ENCODE measurements at places on chromosomes 1 and 21. TPM values are rescaled to one million over a fixed set of nuclear protein-coding genes. Genes with fewer than 3 reads are reported as not detected.

- no peaks in the 10 kb centered on the region for H3K36me3 ChIP-seq
- H3K27ac ChIP-seq, result no peak overlapping the region
- peaks cover 5% of the 10 kb centered on the region for H3K4me1 ChIP-seq
- no peak overlapping the region for H3K4me3 ChIP-seq
- no peak for DNase-seq
- H3K27me3 ChIP-seq, result no peaks in the 10 kb centered on the region
These were observed 1219.0 kb upstream of the ADGRL4 start for GRCh38 chr1:80225510-80225909.

DNA sequence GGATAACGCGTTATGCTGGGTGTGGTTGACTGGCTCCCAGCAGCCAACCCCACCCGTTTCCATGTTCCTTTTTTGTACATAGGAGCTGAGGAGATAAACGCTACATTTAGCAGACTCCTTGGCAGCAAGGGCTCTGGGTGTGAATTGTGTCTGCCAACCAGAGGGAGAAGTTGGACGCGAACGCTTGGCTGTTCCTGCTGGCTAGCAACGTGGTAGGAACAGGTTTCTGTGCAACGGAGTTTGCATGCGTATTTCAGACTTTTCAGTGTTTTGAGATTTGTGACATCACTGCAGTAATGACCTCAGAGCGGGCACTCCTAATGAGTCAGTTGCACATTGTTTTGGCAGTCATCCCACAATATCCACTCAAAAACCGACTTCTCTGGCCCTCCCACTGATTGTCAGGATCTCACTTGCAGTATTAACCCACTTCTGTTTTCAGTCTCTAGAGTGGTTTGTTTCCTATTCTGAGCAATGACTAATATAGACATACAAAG lies 98.7 kb upstream of the RGS1 start:
- no peak for DNase-seq
- H3K36me3 ChIP-seq, result no peaks in the 10 kb centered on the region
- no peak overlapping the region for H3K4me3 ChIP-seq
- no peaks in the 10 kb centered on the region for H3K4me1 ChIP-seq
- no peak overlapping the region for H3K27ac ChIP-seq

The HES3 gene
- not detected for total RNA-seq

The MGST3 gene
- total RNA-seq, result 126 TPM

The RGS1 gene
- total RNA-seq, result not detected

DNA sequence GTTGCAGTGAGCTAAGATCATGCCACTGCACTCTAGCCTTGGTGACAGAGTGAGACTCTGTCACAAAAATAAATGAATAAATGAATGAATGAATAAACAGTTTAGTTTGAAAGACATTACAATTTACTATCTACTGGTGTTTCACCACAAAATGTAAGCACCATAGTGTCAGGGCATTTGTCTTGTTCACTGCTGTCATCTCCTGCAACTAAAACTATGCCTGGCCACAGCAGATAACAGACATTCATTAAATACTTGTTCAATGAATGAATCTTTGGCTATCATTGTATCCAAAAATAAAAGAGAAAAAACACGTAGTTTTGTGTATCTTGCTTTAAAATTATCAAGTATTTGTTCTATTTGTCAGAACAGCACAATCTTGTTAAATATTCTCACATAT lies 32.5 kb downstream of the SASS6 start:
- H3K4me3 ChIP-seq, result no peak overlapping the region
- no peak overlapping the region for H3K27ac ChIP-seq
- peaks cover 30% of the 10 kb centered on the region for H3K36me3 ChIP-seq
- DNase-seq, result no peak
- H3K27me3 ChIP-seq, result no peaks in the 10 kb centered on the region
- no peaks in the 10 kb centered on the region for H3K4me1 ChIP-seq

The RAVER2 gene
- 18.3 TPM for total RNA-seq

The NKAIN1 gene
- 9.4 TPM for total RNA-seq

The ANKRD65 gene
- 10.9 TPM for total RNA-seq

The SLC9C2 gene
- total RNA-seq, result 0.93 TPM

DNA sequence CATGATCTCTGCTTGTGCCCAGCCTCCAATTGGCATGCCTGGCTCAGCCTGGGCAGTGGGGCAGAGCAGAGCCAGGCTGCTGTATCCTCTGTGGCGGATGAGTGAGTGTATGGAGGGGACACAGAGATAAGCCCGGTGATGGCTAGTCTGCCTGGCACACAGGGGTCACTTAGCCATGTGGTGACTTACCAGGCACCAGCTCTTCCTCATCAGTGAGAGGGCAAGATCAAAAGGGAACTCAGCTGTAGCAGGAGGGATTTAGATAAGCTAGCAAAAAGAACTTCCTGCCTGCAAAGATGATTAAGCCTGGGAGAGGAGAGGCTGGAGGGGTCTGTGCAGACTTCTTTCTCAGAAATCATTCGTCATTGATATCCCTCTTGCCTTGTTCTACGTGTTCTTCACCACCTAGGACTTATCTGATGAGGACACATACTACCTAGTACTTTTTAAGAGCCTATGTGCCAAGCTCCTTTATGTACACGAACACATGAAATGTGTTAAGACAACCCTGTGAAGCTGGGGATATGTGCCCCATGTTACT lies 7.9 kb downstream of the KIF21B start:
- H3K4me1 ChIP-seq, result peaks cover 44% of the 10 kb centered on the region
- no peaks in the 10 kb centered on the region for H3K36me3 ChIP-seq
- H3K4me3 ChIP-seq, result peak overlapping the region; percentile 20
- no peak overlapping the region for H3K27ac ChIP-seq

The MSH4 gene
- 0.29 TPM for total RNA-seq

DNA sequence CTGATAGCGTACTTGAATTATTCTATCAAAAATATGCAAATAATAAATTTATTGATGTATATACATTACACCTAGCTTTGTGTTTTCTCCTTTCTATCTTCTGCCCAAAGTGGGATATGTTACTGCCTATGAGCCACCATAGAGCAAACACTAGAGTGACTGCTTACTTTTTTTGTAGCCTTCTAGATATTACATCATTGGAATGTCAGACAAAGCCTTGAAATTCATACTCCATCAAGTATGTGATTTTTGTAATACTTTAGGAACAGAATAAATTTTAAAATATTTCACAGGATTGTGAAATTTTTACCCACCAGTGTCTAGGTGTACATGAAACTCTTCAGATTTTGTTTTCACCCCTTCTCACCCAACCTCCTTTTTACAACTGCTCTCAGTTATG lies 787.6 kb downstream of the USP25 start:
- H3K27ac ChIP-seq, result peak overlapping the region; percentile 64
- H3K4me3 ChIP-seq, result no peak overlapping the region
- no peak for DNase-seq
- H3K36me3 ChIP-seq, result peaks cover 33% of the 10 kb centered on the region

DNA sequence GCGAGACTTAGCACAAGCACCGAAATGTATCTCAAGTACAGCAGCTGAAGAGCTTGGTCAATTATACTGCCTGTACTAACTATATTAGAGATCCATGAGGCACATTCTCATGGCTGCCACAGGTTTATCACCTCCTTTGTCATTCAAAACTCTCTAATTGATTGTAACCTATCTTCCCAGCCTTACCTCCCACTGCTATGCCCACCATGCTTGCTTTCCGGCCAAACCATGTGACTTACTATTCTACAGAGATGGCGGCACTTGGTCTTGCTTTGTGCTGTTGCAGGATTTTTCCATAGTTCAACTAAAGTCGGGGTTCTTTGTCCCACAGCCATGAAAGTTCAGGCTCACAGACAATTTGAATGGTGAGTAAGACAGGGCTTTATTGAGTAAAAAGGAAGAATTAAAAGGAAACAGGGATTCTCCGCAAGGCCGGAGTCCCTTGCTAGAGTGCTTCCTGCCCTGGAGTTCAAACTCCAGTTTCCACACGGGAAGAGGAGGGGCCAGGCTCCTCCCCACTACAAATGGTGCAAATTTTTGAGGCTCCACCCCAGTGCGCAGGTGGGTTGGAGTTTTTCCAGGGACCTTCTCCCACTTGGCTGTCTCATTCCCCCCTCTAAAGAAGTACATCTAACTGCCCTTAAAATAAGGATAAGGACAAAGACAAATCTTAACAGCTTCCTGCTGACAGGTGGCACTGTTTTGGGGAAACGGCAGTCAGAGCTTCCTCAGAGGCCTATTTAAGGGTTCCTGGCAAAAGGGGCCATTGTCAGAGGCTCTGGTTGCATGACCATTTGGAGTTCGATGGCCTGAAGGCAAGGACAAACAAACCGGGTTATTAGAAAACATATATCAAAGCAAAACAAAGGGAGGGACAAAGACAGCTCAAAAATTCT lies 28.7 kb downstream of the FMO2 start:
- H3K27me3 ChIP-seq, result no peaks in the 10 kb centered on the region
- no peak overlapping the region for H3K27ac ChIP-seq
- no peaks in the 10 kb centered on the region for H3K36me3 ChIP-seq
- no peak overlapping the region for H3K4me3 ChIP-seq
- H3K4me1 ChIP-seq, result peaks cover 4% of the 10 kb centered on the region

The ANKRD35 gene
- total RNA-seq, result 0.58 TPM

DNA sequence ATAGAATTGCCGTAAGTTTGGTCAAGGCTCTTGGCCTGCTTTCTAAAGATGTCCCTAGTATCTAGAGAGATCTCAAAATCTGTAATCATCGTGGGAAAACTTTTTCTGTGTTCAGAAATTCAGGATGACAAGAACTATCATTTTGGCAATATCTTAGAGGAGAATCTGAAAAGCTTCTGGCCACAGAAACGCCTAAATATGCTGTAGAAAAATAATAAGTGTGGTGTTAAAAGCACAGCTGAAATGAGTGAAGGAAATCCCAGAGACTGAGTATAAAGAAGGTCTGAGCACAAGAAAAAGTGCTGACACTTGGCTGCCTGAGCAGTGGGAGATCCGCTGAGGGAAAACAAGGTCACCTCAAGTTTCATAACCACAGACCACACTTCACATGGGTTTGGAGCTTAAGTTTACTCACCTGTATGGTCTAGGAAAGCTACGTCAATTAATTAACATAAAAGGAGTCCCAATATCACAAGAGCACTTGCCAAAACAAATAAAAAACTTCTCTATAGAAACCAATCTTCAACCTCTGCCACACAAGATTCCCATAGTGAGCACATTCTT lies 235.2 kb upstream of the IRF2BP2 start:
- H3K4me1 ChIP-seq, result peaks cover 31% of the 10 kb centered on the region
- H3K4me3 ChIP-seq, result no peak overlapping the region
- no peak for DNase-seq
- H3K36me3 ChIP-seq, result no peaks in the 10 kb centered on the region

The CD5L gene
- total RNA-seq, result not detected

GRCh38 chr1:7292714-7293419 lies 478.2 kb upstream of the VAMP3 start:
- no peak overlapping the region for H3K4me3 ChIP-seq
- peaks cover 29% of the 10 kb centered on the region for H3K27me3 ChIP-seq
- H3K4me1 ChIP-seq, result no peaks in the 10 kb centered on the region
- no peak for DNase-seq
- H3K27ac ChIP-seq, result no peak overlapping the region
- H3K36me3 ChIP-seq, result peaks cover 5% of the 10 kb centered on the region

The ADAMTS5 gene
- 4.4 TPM for total RNA-seq

The PM20D1 gene
- not detected for total RNA-seq

DNA sequence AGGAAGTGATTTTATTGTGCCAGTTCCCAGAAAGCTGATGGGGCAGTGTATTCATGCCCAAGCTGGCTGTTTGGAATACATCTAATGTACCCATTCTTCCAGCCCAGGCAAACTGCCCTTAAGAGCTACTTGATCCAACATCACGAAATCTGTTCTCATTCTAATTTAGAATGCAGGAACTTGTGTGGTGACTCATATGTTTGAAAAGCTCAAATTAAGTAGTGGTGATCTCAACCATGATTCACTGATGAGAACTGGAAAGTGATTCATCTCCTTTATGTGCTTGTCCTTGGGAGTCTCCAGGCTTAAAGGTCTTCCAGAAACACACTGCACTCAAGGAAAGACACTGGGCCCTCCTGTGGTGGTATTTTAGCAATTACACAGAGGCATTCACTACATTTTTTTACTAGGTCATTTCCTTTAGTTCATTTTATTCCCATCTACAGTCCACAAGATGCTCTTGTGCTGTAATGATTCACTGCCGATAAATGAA lies 65.4 kb downstream of the RPE65 start:
- H3K27me3 ChIP-seq, result no peaks in the 10 kb centered on the region
- no peak overlapping the region for H3K4me3 ChIP-seq
- no peaks in the 10 kb centered on the region for H3K4me1 ChIP-seq
- no peaks in the 10 kb centered on the region for H3K36me3 ChIP-seq
- H3K27ac ChIP-seq, result no peak overlapping the region

GRCh38 chr1:88311907-88312306 lies 372.2 kb upstream of the PKN2 start:
- H3K4me3 ChIP-seq, result no peak overlapping the region
- H3K36me3 ChIP-seq, result no peaks in the 10 kb centered on the region
- no peaks in the 10 kb centered on the region for H3K4me1 ChIP-seq
- H3K27ac ChIP-seq, result no peak overlapping the region
- no peaks in the 10 kb centered on the region for H3K27me3 ChIP-seq

DNA sequence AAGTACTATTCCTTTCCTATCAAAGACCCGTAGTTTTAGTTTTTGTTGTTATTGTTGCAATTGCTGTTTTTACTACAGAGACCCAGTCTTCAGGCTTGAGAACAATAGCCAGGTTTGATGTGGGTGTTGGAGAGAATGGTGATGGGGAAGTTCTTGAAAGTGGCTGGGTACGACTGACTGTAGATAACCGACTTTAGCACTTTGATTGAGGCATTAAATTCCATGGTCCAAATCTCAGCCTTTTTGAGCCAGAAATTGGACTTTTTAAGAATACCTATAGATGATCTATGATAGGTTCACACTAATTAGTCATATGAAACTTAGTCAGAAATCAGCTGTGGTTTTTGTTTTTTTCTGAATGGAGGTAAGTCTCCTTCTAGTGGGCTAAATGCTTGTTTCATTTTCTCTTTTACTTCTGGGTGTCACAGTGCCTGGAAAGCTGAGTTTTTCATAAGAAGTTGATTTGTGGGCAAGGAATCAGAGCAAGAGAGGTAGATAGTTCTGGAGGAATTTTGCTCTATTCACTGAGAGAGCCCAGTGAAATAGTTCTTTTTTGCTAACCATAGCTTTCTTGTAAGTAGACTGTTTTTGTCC lies 2.8 kb downstream of the PPIH start:
- no peak for DNase-seq
- no peaks in the 10 kb centered on the region for H3K27me3 ChIP-seq
- peak overlapping the region; percentile 13 for H3K4me3 ChIP-seq
- peaks cover 15% of the 10 kb centered on the region for H3K36me3 ChIP-seq
- peaks cover 25% of the 10 kb centered on the region for H3K4me1 ChIP-seq

DNA sequence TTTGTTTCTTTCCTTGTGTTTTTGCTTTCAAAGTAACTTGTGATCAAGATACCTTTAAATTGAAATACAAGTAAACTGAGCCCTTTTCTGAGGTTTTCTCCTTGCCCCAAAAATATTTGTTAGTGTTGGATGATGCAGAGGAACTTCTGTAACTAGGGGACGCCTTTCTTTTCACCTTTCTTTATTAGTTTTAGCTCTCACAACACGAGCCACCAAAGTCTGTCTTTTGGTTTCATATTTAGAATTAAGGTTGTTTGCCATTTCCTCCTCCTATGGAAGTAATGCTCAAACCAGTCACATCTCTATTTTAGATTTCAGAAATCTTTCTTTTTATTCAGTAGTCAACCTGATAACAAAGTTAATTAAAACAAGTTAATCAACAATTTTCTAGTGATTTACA lies 120.8 kb downstream of the ZP4 start:
- H3K4me1 ChIP-seq, result peaks cover 20% of the 10 kb centered on the region
- no peaks in the 10 kb centered on the region for H3K36me3 ChIP-seq
- no peak for DNase-seq
- H3K4me3 ChIP-seq, result no peak overlapping the region
- no peak overlapping the region for H3K27ac ChIP-seq

The KCNK1 gene
- total RNA-seq, result 14.6 TPM

The NDUFV3 gene
- 34.1 TPM for total RNA-seq
